ENCODE measurements at places on chromosomes 11 and 22.

DNA sequence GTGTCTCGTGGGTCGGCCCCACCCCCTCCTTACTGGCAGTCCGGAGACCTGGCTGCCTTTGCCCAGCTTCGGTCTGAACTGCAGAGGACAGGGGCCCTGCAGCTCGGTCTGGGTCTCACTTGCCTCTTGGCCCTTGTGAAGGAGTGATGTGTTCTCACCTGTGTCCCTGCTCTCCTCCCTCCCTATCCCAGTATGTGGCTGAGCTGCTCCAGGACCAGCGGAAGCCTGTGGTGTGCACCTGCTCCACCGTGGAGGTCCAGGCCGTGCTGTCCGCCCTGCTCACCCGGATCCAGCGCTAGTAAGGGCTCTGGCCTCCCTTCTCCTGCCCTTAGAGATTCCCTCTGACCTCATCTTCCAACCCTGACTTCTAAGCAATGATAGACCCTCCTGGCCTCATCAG lies 35.7 kb upstream of the RAB1B start:
- DNase-seq: no peak

DNA sequence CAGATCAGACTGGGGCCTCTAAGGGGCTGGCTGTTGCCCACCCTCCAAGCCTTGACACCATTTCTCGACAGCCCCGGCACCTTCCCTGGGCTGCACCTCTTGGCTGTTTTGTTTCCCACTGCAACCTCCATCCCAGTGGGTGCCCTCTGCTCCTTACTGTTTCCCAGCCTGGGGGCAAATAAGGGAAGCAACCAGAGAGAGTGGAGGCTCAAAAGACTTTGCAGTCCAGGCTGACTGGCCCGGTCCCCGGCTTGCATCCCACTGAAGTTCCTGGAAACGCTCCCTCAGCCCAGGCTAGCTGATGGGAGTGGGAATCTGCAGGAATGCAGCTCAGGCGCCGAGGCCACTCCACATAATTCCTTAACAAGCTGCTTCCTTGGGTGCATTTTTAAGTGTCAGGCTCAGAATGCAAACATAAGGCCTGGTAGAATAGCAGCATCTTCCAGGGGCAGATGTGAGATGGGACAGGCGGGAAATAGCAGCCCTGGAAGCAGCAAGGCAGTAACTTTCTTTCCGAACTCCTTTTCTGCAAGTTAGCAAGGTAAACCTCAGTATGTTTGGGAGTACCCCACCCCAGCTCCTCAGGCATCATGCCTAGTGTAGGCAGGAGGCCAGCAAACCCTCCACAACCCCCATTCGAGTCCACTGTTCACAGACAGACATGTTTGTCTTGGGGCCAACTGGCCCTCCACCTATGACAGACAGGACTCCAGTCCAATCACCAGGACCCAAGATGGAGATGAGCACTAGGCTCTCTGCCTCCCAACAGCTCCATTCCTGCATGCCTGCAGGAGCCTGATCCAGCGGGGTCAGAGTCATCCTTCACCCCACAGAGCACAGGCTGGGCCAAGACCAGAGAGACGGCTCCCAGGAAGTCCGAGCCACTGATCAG lies 39.3 kb downstream of the RPL27A start:
- DNase-seq: no peak

GRCh38 chr22:50267591-50268390 lies 2.4 kb downstream of the MAPK11 start:
- DNase-seq: peak; percentile 27

DNA sequence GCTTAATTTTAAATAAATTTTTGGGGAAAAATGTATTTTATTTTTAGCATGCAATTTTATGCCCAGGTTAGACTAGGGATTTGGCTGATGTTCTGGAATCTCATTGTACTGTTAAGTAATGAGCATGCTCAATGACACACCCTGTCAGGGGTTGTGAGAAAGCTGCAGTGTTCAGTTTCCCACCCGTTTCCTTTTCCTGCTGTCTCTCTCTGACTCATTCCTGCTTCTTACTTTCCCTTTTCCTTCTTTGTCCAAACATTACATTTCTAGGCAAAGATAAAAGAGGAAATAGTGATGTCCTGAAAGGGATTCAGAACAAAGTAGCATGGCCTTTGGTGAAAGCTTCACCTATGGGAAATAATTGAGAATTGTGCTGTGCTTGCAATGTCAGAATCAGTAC lies 22.7 kb downstream of the OOSP3 start:
- DNase-seq: no peak

- DNase-seq: no peak
Observed at GRCh38 chr22:35949243-35949642, 79.4 kb downstream of the RBFOX2 start.

DNA sequence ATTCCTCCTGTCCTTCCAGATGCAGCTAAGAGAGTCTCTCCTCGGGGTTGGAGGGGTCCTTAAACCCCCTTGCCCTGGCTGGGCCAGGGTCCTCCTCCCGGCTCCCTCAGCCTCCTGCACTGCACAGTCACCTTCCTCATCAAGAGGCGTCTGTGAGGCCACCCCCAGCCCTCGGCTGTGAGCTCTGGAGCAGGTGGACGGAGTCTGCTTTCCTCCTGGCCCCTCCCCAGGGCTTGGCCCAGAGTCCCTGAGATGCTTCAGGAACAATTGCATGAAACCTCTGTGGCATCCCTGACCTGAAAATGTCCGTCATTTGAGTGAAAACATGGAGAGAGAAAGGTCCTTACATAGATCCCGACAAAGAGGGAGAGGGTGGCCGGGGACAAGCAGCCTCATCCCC lies 6.7 kb upstream of the FGF3 start:
- no peak for DNase-seq

GRCh38 chr11:114031246-114031966 lies 28.1 kb upstream of the ZBTB16 start:
- DNase-seq: no peak

DNA sequence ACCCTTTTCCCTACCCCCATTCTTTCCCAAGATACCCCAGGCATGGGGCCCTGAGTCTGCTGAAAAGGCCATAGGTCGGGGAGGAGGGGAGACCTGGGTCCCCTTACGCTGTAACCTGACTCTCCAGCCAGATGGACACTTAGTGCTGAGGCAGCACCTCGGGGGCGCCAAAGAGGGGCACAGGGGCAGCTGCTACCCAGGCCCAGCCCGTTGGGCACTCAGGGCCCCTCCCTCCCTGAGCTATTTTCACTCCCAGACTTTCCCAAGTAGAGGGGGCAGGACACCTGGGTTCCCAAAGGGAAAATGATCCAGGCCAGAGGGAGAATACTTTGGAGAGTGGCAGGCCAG lies 933 bp downstream of the ACTN3 start:
- DNase-seq: no peak

DNA sequence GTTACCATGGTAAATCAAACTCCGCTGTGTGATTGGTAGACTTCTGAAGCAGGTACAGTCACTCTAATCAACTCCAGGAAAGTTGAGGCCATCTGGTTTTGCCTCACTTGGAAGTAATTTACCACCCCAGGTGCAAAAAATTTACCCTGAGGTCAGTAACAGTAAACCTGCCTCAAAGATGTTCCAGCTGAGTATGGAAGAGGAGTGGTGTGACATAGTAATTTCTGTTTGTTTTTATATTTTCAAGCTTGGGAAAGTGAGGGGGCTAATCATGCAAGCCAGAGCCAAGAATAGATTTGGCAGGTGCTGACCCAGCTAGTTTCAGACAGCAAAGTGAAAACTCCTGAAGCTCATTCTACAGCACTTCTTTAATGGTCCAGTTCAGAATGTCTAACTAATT lies 691.6 kb downstream of the NTM start:
- DNase-seq: no peak

GRCh38 chr11:24253237-24253760 lies 243.6 kb upstream of the LUZP2 start:
- DNase-seq: no peak

- DNase-seq: no peak
Observed at GRCh38 chr22:36864454-36865215, 3.8 kb downstream of the NCF4 start.

GRCh38 chr22:29388759-29389090 lies 355 bp upstream of the AP1B1 start:
- DNase-seq: no peak

DNA sequence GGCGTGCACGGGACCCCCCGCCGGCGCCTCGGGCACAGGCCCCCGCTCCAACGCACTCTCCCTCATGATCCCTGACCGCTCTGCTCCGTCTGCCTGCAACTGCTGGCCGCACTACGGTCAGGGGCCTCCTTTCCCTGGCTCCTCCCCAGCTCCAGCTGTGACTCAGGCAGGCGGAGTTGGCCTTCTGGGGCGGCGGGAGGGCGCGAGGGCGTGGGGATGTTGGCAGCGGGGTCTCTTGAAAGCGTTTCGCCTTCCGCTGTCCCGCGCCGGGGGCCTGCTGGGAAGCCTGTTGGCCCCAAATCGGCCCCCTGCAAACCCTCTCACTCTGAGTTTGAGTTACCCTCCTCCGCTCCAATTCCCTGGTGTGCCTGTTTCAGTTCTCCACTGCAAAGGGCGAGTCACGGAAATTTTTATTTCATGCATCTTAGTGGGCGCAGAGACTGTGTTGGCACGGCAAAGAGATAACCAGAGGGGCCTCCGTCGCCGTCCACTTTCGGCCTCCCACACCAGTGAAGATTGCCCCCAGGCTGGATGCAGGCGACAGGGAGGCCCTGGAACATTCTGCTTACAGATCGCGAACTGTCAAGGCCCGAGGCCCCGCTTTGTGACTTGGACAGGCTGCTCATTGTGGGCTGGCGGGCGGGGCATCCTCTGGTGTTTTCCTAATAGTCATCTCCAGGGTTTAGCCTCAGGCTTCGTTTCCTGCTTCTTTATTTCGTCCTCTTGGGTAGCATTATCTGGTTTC lies at the start of gene CAVIN3:
TSS of gene CAVIN3 (minus strand) at position 91 of the 745 bp plus-strand sequence. CDS start at position 66, 25 bp downstream.
- DNase-seq: no peak

- no peak for DNase-seq
Observed at GRCh38 chr11:12280838-12281565, 96.4 kb upstream of the PARVA start.

GRCh38 chr22:46653596-46653995 lies 33.4 kb downstream of the GRAMD4 start:
- DNase-seq: no peak

GRCh38 chr11:6574816-6575715 lies 28.4 kb downstream of the RRP8 start:
- no peak for DNase-seq

DNA sequence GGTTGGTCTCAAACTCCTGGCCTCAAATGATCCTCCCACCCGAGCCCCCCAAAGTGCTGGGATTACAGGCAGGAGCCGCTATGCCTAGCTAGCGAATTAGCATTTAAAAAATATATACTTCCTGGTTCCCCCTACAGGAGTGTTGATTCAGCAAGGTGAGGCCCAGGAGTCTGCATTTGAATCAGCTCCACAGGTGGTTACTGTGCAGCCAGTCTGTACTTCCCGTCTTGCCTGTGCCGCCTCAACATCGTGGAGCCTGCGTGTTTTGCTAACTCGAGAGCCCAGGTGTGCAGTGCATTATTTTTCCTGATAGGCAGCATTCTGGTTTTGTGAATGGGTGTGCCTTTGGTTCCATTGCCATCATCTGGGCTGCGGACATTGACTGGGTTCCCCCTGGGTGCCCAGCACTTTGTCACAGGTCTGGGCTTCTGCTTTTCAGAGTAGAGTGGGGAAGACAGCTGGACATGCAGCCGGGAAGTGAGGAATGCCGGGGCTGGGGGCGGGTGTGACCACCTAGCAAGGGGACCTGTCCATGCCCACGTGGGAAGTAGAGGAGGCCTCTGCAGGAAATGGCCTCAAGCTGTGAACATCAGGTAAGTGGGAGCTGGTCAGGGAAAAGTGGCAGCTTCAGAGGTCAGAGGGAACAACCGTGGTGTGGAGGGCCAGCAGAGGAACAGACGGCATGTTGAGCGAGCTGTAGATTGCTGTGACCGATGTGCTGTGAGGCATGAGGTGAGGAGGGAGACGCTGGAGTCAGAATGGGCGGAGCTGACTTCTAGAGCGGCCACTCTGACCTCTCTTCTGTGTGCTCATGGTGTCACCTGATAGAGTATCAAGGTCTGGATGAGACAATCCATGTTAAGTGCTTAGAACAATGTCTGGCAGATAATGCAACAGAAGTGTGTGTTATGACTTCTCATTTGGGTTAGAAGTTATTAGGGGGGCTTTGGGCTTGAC lies 42.2 kb downstream of the PPFIA1 start:
- DNase-seq: no peak

DNA sequence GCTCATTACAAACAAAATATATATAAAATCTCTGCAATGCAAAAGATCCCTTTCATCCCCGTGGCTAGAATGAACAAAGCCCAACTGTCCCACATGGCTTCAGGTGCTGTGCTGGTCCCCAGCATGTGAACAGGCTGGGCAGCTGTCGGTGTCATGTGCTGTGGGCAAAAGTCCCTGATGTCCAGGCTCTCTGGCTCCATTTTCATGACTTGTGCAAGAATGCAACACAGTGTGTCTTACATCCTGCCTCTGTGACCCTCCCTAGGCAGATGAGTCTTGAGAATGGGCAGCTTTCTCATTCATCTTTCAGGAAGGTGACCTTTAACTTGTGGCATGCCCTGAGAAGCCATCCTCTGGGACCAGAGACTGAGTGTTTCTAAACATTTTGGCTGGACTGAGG lies 14.5 kb downstream of the GUCD1 start:
- DNase-seq: no peak

DNA sequence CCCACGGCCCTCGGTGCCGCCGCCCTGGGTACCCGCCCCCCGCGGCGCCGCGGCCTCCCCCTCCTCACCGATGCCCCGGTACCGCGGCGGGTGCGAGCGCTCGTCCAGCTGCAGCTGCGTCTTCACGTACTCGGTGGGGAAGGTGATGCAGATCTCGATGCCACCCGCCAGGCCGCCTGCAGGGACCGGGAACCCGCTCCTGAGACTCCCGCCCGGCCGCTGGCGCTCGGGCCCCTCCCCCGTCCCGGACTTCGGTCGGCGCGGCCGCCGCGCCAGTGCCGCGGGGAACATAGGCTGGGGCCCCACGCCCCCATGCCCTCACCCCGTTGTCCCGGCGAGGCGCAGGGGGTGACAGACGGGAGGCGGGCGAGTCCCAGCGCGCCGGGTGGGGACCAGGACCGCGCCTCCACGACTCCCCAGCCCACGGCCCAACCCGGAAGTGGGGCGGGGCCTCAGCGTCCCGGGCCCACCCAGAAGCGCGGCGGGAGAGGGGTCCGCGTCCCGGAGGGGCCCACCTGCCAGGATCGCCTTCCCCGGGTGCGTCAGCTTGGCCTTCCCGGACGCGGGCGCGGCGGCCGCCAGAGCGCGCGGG lies 375 bp downstream of the SLC25A1 start:
- peak; percentile 47 for DNase-seq

DNA sequence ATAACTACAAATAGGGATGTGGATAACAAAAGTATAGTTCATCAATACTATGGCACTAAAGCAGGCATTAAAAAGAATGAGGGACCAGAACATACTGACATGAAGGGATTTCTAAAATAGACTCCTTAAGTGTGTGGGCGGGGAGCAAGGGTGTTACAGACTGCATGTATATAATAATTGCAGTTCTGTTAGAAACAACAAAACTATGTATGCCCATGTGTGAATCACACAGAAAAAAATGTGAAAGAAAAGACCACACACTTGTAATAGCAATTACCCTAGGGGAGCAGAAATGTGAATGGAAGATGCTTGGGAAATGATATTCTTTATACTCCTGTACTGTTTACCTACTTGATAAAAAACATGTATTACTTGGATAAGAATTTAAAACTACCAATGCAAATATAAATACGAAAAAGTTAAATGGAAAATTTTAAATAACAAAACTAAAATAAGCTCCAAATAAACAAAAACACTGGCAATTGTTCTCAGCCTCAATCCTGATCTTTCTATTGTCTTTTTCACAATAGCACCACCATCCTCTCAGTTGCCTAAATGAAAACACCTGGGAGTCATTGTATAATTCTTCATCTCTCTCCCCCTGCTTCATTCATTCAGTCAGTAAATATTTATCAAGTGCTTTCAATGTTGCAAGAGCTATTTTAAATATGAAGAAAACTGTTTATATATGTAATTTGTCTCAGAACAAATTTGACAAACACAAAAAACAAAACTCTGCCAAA lies 129.8 kb downstream of the FCHSD2 start:
- no peak for DNase-seq

- no peak for DNase-seq
Observed at GRCh38 chr11:8793114-8793777, 110.7 kb downstream of the RPL27A start.

Measured in activated effector memory CD4-positive, alpha-beta T cell treated with Interleukin-2 at 50 U/mL for 16 hours (primary cell).